Activated T-cell treated with anti-CD3 and anti-CD28 coated beads for 48 hours (primary cell): ENCODE measurements at places on chromosomes 1 and 21.

DNA sequence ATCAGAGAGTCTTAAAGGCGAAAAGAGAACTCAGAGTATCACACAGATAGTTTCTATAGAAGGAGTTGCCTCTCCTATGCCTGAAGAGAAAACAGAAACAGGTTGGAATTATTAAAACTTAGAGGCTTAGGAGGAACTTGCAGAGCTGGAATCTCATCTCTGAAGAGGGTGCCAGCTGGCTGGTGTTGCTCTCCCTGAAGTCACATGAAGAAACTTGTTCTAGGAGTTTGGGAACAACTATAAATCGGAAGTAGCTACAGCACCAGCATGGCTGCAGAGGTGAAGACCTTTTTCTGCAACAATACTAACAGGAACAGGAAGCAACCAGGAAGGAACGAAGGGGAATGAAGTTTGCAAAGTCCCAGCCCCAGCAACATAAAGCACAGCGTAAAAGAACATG lies 35.8 kb downstream of the FMO3 start:
- DNase-seq, result no peak

GRCh38 chr1:109197158-109198042 lies 16.3 kb upstream of the SARS1 start:
- DNase-seq, result peak; percentile 38

DNA sequence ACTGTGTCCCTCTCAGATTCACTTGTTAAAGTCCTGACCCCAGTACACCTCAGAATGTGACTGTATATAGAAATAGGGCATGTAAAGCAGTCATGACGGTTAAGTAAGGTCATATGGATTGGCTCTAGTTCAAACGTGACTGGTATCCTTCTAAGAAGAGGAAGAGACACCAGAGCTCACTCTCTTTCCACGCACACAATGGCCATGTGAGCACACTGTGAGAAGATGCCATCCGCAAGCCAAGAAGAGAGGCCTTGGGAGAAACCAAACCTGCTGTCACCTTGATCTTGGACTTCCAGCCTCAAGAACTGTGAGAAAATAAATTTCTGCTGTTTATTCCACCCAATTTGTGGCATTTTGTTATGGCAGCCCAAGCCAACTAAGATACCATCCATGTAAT lies 56.8 kb upstream of the IRF2BP2 start:
- DNase-seq, result no peak

GRCh38 chr1:233586301-233586700 lies 27.6 kb upstream of the KCNK1 start:
- no peak for DNase-seq

- no peak for DNase-seq
Measured at GRCh38 chr21:37827913-37828312, 88.3 kb downstream of the KCNJ6 start.

DNA sequence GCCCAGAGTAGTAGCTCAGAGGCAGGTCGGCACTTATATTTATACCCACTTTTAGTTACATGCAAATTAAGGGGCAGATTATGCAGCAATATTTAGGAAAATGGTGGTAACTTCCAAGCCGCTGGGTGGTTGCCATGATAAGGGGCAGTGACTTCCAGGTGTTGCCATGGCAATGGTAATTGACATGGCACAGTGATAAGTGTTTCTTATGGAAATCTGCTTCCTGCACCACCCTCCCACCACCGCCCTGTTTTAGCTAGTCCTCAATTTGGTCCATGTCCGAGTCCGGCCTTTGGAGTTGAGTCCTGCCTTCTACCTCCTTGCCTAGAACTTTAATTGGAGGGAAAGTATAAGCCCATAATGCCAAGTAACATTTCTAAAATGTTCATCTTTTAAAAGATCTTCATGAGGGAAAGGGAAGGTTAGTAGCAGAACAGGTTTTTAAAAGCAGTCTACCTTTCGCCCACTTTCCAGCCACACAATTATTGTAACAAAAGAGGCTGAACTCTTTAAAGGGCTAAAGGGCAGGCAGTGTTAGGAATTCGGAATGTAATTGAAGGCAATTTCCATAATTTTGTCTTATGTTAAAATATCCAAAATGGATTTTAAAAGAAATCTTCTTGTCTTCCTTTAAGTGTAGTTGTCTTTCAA lies 21.7 kb downstream of the ZBTB8B start:
- DNase-seq, result no peak

- no peak for DNase-seq
Measured at GRCh38 chr1:14716474-14716873, 118.0 kb downstream of the KAZN start.

DNA sequence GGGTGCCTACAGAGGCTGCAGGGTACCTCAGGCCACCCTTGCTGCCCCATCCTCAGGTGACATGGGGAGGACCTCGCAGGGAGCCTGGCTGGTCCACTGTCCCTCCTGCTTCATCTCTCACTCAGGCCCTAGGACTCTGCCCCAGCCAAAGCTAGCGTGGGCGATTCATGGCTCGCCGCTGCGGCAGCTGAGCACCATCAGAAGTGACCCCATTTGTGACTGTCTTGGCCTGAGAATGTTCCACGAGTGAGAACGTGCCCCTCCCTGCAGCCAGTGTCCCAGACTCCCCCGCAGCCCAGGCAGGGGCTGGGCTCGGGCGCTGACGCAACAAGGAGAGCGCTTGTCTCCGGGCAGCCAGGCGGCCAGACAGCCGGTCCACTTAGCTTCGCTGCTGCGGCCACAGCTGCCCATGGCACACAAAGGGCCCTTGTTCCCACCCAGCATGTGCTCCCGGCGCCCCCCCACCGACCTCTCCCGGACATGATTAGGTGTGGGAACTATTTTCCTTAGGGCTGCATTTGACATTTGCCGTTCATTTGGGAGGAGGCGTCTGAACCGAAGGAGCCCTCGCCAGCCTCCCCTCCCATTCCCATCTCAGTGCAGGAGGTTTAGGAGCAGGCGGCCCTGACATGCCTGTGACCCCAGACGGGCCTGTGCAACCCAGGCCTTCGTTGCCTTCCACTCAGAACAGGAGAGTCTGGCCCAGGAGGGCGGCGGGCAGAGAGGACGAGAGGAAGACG lies 19.3 kb upstream of the POFUT2 start:
- no peak for DNase-seq

DNA sequence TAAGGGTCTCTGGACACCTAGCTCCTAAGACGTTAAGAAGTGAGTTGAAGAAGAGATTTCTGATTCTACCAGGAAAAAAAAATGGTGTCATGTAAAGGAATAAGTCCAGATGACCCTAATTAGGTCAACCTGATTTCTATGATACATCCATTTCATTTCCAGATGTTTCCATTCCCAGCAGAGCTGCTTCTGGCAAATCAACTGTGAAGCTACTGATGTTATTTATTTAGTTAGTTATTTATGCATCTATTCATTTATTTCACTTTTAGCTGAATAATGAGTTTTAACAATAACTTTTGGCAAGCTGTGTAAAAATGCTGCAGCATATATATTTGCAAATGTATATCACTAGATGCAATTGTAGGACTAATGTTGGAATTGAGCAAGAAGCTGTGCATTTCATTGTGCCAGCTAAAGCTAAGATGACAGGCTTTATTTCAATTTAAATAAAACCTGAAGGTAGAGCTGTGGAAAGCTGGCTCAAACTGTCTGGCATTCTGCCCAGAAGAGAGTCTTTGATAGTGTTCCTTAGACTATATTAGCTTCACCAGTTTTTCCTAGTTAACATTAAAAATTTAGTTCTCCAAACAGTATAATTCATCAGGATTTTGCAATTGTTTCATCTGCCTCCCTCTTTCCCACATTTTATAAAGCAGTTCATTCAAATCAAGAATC lies 1164.4 kb upstream of the ADGRL4 start:
- DNase-seq, result no peak

DNA sequence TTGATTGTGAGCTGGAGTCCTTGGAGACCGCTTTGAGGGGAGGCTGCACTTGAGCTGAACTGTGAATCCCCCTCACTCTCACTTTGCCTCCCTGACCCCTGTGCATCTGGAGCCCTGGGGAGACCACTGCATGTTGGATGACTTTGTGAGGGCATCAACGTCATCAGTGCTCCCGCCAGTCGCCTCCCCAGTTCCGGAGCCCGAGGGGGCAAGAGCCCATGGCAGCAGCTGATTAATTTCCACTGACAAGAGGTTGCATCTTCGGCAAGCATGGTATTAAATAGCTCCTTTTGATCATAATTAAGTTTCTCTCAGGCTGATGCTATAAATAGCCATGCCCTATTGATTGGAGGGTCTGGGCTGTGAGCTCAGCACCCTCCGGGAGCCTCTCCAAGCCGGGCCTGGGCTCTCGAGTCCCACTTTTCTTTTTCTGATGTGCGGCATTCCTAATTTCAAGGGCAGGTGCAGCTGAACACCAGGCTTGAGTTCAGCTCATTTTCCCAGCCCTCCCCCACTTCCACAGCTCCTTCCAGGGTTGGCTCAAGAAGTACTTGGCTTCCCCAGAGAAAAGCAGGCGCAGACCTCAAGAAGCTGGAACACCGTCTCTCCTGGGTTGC lies 33.2 kb downstream of the KCND3 start:
- DNase-seq, result no peak

- no peak for DNase-seq
Measured at GRCh38 chr1:218249338-218250140, 35.6 kb upstream of the RRP15 start.

DNA sequence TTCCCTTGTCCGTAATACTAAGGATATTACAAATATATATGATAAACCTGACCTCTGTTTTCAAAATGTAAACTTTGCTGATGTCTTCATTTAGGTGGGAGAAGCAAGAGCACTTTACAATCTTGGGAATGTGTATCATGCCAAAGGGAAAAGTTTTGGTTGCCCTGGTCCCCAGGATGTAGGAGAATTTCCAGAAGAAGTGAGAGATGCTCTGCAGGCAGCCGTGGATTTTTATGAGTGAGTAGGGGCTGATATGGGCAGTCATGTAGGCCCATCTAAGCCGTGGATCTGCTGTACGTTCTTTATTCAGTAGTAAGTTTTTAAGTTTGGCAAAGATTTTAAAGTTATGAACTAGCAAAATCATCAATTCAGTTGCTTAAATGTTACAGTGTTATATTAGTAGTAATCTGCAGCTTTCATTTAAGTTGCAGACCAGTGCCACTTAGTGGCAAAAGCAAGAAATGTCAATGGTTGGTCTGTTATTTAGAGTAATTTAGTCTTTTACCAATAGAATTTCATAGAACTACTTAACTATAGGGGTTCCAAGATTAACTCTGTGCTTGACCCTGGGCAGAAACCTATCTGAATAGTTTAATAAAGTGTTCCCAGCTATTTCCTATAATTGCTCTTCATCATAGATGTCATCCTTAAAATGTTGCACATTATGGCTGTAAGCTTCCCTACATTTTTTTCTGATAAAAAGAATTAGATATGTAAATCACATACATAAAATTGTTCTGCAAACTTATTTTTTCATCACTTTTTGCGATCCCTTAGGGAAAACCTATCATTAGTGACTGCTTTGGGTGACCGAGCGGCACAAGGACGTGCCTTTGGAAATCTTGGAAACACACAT lies 21.3 kb downstream of the GPSM2 start:
- DNase-seq, result no peak

DNA sequence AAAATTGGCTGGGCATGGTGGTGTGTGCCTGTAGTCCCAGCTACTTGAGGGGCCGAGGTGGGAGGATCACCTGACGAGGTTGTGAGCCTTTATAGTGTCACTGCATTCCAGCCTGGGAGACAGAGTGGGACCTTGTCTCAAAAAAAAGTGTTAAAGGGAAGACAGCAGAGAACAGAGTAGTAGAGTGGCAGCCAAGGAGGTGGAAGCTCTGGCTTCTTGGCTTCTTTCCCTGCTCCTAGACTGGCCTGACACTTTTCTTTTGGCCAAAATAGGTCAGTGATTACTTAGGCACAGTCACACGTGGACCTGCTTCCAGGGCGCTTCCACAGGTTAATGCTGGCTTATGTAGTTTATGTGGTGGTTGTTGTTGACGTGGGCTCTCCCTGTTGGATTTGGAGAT lies 3.2 kb downstream of the DIP2A start:
- DNase-seq, result no peak

DNA sequence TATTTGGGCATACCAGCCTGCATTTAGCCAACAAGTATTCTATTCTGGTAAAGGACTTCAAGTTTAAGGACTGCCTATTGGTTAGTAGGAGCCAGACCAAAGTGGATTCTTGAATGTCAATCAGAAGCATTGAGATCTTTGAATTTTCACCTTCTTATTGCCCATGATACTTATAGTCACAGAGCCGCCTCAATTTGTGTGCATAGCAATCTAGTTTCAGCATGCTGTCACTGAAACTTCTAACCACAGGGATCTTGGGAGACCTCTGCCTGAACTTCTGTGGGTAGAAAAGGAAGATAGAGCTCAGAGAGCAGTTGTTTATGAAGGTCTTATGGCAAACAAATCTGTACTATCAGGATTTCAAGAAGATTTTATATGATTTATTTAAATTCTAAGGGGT lies 501.4 kb upstream of the USP24 start:
- DNase-seq, result no peak

GRCh38 chr21:21102896-21103295 lies 104.7 kb downstream of the NCAM2 start:
- DNase-seq, result no peak

DNA sequence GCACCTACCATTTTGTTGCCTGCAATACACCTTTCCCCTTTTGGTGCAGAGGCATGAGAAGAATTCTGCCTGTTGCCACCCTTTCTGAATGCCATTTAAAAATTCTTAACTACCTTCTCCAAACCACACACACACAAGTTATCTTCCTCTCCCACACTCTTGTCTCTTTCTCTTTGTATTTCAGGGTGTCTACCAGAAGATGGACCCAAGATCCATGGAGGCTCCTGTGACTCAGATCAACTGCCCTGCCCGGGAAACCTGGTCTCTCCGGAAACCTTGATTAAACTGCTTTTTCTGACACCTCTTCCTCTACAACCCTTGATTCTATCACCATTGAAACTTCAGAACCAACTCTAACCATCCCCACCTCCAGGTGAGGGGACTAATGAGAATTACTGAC lies 2.4 kb upstream of the TARS2 start:
- DNase-seq, result no peak

- DNase-seq, result no peak
Measured at GRCh38 chr1:183604815-183605214, 14.6 kb upstream of the NCF2 start.

DNA sequence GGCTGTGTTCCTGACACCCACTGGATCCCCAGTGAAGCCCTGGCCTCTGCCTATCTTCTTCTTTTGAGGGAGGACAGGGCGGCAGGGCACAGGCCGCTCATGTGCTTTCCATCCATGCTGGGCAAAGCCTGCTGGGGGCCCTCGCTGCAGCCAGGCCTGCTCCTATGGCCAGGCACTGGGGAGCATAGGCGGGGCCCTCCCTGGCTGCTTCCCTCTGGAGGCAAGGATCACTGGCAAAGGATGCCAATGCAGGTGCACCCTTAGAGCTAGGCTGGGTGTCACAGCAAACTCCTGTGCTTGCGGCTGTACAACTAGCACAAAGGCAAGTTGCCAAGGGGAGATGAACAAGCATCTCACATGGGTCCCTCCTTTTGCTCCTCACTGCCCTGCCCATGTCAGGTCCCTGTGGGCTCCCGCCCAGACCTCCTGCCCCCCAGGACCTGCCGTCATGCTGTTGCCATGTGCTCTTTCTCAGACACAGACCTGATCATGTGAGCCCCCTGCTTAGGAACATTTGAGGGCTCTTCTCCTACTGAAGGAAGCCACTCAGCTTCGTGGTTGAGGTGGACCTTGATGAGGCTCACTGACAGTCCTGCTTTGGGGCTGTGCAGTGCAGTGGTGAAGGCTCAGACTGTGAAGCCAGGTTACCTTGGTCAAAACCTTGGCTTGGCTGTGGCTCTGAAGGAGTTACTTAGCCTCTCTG lies 393.6 kb downstream of the PTPRU start:
- no peak for DNase-seq
